ENCODE measurements at places on chromosomes 13 and 19. TPM values are rescaled to one million over a fixed set of nuclear protein-coding genes. Genes with fewer than 3 reads are reported as not detected.

GRCh38 chr19:18903156-18904037, 7.4 kb upstream of the CERS1 start:
- DNase-seq: no peak

- DNase-seq: no peak
These were observed 354.9 kb upstream of the SLITRK1 start for GRCh38 chr13:84237143-84237542.

GRCh38 chr19:47096100-47096704, 17.4 kb downstream of the ZC3H4 start:
- DNase-seq: no peak

The FGF9 gene
- total RNA-seq: not detected

The DOCK9 gene
- total RNA-seq: 100 TPM

All from LHCN-M2 (cell line).